Hematopoietic multipotent progenitor cell (in vitro differentiated cells): ENCODE measurements at places on chromosomes 4 and X. TPM values are rescaled to one million over a fixed set of nuclear protein-coding genes. Genes with fewer than 3 reads are reported as not detected.

The S100P gene
- 0.27 TPM for total RNA-seq

DNA sequence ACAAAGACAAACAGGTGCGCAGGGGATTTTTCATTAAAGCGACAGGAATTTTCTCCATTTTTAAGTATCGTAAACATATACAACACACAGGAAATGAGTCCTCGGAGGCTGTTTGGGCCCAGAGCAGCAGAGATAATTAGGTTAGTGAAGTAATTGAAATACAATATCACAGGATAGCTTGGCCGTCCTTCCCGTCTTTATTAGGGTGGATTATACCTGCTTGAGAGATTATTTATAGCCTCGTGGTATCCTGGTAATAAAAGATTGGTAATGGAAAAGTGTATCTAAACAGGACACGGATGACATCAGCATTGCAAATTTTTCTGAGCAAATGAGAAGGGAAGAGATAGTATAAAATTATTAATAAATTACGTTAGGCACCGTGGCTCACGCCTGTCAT, 68.2 kb downstream of the CRLF2 start:
- no peak for DNase-seq

- DNase-seq = no peak
Measured at GRCh38 chrX:12753366-12753765, 37.8 kb upstream of the PRPS2 start.

- DNase-seq = no peak
Measured at GRCh38 chr4:6917461-6918271, 8.0 kb downstream of the TBC1D14 start.

GRCh38 chr4:1315836-1316536, 26.3 kb downstream of the MAEA start:
- no peak for DNase-seq

DNA sequence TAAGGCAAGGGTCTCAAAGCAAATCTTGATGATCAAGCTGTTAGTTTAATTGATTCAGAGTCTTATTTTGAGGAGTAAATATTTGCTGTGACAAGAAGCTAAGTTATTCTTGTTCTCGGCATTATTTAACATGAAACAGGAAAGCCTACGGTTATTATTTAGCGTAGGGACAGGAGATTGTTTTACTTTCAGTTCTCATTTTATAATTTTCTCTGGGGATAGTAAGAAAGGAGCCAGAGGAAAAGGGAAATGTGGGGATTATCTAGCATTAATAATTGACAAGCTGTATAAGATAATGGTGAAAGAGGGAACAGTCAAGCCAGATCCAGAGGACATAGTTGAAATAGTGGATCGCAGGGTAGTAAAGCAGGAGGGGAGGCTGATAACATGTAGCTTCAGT, 39.7 kb upstream of the PARM1 start:
- DNase-seq = no peak

GRCh38 chr4:6811165-6811564, 28.6 kb downstream of the KIAA0232 start:
- no peak for DNase-seq

- peak; percentile 66 for DNase-seq
Measured at GRCh38 chrX:110146521-110146920, 143.6 kb downstream of the TMEM164 start.

DNA sequence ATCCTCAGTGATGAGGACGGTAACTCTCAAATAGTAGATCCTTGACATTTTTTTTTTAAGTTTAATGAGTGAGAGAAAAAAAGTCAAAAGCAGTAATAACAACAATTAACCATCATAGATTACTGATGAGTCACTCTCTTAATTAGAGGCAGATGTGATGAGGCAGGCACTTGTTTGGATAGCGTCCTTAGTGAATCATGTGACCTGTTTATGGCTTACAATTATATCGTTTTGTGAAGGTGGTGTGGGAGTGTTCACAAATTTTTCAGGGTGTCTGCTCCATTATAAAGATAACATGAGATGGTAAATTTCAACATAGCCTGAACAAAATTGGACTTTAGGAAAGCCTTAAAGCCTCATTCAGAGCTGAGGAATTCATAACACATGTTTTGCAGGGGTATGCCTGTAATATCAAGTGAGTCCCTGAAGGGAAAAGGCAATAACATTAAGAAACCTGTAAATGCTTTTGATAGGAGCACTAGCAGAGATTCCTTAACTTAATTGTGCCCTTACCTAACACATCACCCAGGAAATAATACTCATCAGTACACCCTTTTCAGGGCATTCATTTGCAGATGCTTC, 51.9 kb upstream of the XIAP start:
- DNase-seq = no peak

The SRPX gene
- under 0.01 TPM for total RNA-seq

The PCYT1B gene
- 14.3 TPM for total RNA-seq

DNA sequence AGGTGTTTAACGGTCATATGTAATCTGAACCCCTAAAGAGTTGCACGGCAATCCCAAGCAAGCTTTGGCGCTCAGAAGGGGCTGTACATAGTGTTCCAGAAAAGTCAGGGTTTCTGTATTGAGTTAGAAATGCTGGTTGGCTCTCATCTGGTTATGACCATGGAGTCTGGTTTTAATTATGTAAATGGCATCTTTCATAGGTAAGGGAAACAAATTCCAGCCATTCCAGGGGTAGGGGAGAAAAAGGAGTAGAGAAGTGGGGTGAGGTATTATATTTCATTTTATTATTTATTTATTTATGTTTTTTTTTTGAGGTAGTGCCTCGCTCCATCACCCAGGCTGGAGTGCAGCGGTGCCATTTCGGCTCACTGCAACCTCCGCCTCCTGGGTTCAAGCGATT, 15.9 kb downstream of the KLF3 start:
- no peak for DNase-seq

GRCh38 chr4:83772685-83773084, 236.8 kb downstream of the GPAT3 start:
- DNase-seq = no peak

The FABP2 gene
- not detected for total RNA-seq

The DCAF8L2 gene
- not detected for total RNA-seq

DNA sequence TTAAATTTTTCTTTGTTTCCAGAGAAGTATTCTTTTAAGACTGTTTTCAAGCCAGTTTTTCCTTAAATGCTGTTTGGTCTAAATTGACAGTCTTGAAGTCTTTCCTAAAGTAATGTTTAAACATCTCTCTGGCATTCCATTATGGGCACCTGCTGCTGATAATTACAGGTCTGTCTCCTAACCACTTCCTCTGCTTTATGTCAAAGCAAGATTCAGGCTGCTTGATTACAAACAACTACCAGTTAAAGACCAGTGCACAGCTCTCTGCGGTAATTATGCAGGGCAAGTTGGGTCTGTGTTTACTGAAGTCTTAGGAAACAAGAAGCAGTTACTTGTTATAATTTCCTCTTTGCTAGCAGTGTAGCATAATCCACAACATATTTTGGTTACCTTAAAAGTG, 17.6 kb downstream of the UNC5C start:
- no peak for DNase-seq

The FRAS1 gene
- total RNA-seq = under 0.01 TPM

The PARM1 gene
- total RNA-seq = under 0.01 TPM

DNA sequence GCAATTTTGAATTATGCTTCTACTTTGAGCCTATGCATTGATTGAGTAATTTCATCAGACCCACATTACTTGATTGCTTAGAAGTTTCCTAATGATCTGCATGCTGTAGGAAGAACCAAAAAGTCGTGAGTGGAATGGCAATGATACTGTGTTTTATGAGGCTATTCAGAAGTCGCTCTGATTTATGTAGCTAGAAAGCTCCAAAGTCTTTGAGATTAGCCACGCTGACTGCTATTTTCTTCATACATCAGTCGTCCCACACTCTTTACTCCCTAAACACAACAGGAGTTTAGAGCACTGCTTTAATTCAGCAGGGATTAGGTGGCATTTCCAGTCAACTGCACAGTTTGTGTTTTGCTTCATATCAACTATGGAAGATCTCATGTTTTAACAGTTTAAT, 4.1 kb downstream of the GRID2 start:
- no peak for DNase-seq

The GABRA4 gene
- not detected for total RNA-seq

The MAGEC1 gene
- not detected for total RNA-seq

GRCh38 chrX:107729558-107730297, 45.9 kb downstream of the TSC22D3 start:
- DNase-seq = no peak

- peak; percentile 41 for DNase-seq
Measured at GRCh38 chr4:6071191-6071958, 53.1 kb upstream of the C4orf50 start.

DNA sequence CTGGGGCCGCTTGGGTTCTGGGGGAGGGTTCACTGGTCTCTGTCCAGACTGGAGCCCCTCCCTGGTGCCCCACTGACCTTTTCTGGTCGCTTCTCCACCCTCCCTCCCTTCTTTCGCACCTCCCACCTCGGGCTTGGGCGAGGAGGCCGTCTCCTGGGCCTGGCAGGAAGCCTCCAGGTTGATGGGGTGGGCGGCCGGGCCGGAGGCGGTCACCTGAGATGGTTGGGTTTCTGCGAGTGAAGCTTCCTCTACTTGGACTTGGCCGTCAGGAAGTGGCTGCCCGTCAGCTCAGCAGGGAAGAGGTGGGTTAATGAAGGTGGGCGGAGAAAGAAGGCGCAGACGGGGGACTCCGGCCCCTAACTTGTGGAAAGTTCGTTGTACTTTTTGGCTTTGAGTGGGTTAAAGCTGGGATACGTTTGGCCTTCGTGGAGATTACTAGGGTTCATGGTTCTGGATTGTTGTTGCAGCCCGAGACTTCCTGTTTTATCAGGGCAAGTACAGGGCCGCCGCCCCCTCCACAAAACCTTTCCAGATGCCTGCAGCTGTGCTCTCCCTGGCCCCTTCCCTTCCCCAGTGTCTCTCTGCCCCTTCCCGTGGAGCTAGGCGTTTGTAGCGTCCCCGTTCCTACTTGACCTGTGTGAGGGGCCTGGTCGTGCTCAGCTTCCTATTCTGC, 1.2 kb downstream of the AKAP17A start:
- no peak for DNase-seq

The JCHAIN gene
- 5.9 TPM for total RNA-seq

- DNase-seq = peak; percentile 38
Measured at GRCh38 chr4:91116861-91117260, 989.7 kb downstream of the CCSER1 start.

- DNase-seq = no peak
Measured at GRCh38 chr4:80461412-80461811, 125.9 kb downstream of the CFAP299 start.

DNA sequence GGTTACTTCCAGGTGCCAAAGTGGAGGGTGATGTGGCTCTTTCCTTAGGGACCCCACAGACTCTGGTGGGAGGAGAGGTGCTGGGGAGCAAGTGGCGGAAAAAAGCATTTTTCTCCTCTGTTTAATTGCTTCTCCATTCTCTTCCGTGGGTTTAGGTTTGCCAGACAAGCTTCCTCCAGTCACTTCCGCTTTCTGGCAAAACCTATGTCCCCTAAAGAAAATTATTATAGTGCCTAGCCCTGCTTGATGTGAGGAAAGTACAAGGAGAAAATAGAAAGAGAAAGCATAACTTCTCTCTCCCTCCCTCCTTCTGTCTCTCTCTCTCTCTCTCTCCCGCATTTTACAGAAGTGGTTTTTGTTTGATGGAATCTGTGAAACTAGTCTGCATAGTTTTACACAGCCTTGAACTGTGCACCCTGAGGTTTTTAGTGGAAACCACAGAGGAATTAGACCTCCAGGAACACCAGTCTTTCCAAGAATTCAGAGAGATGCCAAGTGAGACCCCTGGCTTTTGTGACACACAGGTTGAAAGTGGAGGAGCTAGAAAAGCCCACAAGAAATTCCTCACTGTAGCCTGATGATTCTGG, 231.1 kb upstream of the ANXA3 start:
- no peak for DNase-seq

The PAGE2 gene
- not detected for total RNA-seq

- no peak for DNase-seq
Measured at GRCh38 chr4:173074501-173074946, 94.1 kb upstream of the GALNT7 start.

The IQSEC2 gene
- total RNA-seq = 5.1 TPM

DNA sequence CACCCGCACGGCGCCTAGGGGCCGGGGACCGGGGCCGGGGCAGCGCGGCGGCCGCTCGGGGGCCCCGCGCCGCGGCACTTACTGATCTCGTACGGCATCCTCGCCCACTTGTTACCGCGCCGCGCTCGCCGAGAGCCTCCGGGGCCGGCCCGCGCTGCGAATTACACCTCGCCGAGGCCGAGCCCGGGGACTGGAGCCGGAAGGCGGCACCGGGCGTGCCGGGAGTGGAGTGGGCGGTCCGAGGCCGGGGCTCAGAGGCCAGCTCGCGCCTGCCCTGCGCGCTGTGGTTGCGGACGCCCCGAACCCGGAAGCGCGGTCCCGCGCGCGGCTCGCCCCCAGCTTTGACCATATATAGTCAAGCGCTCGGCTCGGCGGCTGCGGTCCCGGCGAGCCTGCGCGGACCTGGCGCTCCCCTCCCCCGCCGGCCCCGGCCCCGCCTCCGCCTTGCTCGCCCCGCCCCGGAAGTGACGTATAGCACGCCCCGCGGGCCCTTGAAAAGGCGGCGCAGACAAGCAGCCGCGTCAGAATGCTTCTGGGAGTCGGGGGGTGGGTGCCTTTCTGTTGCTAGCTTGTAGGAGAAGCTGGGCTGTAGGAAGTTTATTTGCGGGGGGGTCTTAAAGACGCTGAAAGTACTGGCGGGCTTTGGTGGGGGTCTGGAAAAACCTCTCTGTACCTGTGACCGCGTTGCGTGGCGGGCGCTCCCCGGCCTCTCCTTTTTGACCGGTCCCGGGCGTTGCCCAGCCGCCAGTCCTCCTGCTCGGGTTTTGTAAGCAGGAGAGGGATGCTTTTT, at the start of gene WDR1:
Gene WDR1 (minus strand): TSS at position 231 of the 790 bp plus-strand sequence. CDS start 133 bp downstream, at position 98.
- DNase-seq = peak; percentile 81

GRCh38 chrX:110120025-110120424, 117.1 kb downstream of the TMEM164 start:
- no peak for DNase-seq

DNA sequence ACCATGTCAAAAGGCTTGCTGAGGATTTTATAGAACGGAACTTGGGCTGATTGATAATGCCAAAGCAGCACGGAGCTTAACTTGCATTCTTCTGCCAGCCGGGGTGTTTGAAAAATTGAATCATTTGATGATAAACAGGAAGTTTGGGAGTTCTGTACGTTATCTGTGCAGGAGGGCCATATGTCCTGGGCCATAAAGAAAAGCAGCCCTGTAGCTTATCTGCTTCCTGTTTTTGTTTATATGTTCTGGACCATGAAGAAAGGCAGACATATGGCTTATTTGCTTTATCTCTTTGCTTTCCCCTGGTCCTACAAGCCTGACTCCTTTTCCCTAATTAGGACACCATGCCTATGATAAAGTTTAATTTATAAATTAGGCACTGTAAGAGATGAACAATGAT, 62.4 kb downstream of the HOPX start:
- DNase-seq = no peak

DNA sequence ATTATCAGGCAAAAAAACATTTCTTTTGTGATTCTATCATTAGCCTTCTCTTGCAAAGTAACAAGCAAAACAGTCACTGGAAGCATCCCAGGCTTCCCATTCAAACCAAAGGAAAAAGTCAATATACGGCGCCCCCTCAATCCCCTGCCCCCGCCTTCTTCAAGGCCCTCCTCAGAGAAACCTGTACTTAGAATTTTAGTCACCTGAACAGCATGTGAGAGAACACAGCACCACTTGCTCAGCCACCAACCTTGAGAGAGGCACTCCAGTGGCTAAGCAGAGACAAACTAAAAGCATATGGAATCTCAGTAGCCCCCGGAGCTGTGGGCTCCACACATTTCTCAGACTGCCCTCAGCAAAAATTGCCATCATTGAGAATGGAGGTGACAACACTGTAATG, 25.2 kb downstream of the LEF1 start:
- DNase-seq = no peak

- DNase-seq = no peak
Measured at GRCh38 chrX:40078489-40079227, 19.1 kb downstream of the BCOR start.

- DNase-seq = no peak
Measured at GRCh38 chr4:43048570-43048969, 156.1 kb downstream of the GRXCR1 start.

The UBE2K gene
- 10.8 TPM for total RNA-seq

The GPRASP2 gene
- total RNA-seq = 3.8 TPM

The EFHC2 gene
- total RNA-seq = 7.3 TPM
